ENCODE measurements at places on chromosomes 2 and 18.

DNA sequence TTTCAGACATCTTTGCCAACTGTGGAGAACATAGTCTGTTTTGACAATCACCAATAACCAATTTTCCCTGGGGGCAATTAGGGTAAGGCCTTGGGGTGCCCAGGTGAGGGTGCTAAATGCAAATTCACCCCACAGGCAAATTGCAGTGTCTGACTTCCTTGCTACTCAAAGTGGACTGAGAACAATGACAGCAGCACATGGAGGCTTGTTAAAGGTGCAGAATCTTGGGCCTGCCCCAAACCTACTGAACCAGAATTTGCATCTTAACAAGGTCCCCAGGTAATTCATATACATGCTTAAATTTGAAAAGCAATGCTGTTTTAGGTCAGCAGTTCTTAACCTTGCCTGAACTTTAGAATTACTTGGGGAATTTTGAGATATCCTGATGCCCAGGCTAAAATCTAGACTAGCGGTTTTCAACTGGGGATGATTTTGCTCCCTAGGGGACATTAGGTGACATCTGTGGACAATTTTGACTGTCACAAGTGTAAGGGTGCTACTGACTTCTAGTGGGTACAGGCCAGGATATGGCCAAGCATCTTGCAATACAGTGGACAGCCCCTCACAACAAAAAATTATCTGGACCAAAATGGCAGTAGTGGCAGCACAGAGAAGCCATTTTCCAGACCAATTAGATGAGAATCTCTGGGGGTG, 80.2 kb upstream of the GCFC2 start:
- no peak for DNase-seq

GRCh38 chr2:238696331-238696730, 151.6 kb upstream of the TWIST2 start:
- DNase-seq, result no peak

- DNase-seq, result no peak
These were observed 1.2 kb downstream of the KCNF1 start for GRCh38 chr2:10912796-10913455.

DNA sequence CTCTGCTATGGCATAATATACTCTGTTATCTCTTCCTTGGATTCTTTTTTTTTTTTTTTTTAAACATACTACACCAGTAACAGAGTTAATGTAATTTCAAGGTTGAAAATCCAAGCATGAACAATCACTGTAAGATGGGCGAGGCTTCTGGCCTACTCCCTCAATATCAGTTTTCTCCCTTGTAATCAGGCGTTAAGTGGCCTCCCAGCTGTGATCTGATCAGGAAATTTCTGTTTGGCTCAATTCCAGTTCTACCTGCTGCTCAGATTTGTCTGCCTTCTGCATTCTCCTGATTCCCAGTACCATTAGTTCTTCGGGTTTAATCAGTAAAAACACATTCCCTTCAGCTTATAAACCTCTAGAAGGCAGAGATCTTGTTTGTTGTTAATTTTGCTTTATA, 18.6 kb downstream of the PRKD3 start:
- DNase-seq, result no peak

DNA sequence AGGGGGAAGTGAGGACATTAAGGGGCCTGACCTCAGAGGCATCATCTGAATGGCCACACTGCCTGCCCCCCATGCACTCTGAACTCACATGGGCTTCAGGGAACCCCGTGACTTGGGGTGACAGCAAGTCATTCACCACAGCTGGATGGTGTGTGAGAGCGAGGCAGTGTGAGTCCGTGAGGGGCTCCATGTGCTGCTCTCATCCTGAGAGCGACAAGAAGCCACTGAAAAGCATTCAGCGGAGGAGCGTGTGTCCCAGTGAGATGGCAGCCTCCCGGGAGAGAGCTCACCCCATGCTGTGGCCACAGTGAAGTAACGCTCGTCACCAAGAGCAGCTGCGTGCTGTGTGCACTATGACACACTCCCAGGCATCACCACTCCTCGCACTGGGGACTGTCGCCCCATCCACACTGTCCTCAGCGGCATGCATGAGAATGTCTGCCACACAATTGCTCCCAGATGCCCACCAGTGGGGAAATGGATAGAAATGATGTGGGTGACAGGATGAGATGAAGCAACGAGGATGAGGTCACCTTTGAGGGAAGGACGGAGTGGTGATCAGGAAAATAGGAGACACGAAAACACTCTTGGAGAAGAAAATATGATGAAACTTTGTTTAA, 213.0 kb upstream of the RAB6C start:
- no peak for DNase-seq

DNA sequence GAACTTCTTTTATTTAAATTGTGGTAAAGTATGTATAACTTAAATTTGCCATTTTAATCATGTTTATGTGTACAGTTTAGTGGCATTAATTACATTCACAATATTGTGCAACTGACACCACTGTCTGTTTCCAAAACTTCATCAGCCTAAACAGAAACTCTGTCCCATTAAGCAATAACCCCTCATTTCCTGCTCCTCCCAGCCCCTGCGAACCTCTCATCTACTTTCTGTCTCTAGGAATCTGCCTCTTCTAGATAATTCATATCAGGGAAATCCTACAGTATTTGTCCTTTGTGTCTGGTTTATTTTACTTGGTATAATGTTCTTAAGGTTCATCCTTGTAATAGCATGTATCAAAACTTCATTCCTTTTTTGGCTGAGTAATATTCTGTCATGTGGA, 75.1 kb downstream of the BOLA3 start:
- peak; percentile 20 for DNase-seq

- DNase-seq, result peak; percentile 85
These were observed 1.4 kb downstream of the TGIF1 start for GRCh38 chr18:3451183-3451988.

- DNase-seq, result peak; percentile 22
These were observed 122.7 kb downstream of the LAMA1 start for GRCh38 chr18:6994771-6995430.

GRCh38 chr2:79437433-79438267, 75.2 kb upstream of the CTNNA2 start:
- no peak for DNase-seq

DNA sequence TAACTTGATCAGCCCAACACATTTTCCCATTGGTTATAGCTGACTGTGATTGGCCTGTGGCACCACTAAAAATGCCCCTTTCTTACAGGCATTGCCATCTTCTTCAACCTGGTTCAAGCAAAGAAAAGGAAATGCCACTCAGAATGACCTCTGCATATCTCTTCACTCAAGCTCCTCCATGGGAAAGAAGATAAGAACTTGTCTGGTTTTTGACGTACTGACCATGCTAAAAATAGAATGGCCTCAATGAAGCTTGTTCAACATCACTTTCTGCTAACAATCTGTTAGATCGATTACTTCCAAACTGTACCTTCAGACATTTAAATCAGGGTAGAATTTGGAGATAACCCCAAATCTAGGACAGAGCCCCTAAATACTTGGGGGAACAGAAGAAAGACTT, 109.5 kb downstream of the CABYR start:
- no peak for DNase-seq

DNA sequence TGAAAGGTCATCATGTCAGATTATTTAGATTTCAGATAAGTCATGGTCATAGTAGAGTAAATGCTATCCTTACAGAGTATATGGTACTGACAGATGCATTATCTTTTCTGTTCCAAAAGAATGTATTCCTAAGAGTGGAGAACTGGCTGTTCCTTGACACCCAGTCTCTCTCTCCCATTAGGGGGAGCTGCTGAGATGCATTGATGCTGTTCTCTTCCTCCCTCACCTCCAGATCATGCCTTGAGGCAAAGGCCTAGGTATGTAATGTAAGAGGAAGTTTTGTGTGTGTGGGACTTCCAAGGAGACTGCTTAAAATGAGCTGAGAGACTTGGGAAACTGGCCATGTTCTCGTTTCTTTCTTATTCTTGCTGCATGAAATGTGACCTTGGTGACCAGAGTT, 979.5 kb upstream of the CELF4 start:
- peak; percentile 16 for DNase-seq

- DNase-seq, result no peak
These were observed 121.9 kb downstream of the MCFD2 start for GRCh38 chr2:46793423-46794416.

DNA sequence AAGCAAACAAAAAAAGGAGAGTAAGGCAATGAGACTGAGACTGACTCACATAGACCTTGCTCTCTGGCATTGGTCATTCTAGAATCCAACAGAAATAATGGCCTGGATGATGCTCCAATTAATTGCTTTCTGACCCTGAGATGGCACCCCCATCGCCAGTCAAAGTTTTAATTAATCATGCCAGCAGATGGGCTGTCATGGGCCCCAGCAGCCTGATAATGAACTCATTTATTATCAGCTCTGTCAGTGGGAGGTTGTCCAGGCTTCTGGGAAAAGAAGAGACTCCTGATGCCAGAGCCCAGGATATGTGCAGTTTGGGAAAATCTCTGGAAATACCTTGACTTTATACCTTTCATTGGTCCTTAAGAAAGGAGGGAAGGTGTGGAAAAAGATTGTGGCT, 115.2 kb downstream of the XRCC5 start:
- DNase-seq, result no peak

- no peak for DNase-seq
These were observed 93.3 kb upstream of the FANCL start for GRCh38 chr2:58334414-58334813.

- no peak for DNase-seq
These were observed 60.5 kb upstream of the LGALSL start for GRCh38 chr2:64393383-64394010.

- no peak for DNase-seq
These were observed 52.2 kb downstream of the NXPH2 start for GRCh38 chr2:138727956-138728355.

GRCh38 chr2:4214444-4215205, 511.2 kb downstream of the DCDC2C start:
- DNase-seq, result no peak

DNA sequence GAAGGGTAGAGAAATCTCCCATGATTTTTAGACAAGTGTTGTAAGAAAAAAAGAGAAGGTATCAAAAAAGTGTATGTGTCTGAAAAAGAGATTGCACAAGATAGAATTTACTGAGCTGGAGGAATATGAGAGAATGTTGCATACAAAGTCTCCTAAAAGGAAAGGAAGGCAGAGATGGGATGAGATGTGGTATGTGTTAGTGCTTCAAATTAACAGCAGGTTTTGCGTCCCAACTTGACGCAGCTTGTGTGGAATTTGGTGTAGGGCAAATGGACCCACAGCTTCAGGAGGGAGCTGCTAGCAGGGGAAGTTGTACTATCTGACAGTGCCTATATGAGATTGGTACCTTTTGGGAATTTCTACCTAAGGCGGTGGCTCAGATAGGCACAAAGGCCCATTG, 9.0 kb upstream of the RASGRP3 start:
- no peak for DNase-seq

GRCh38 chr2:6113786-6114185, 421.6 kb downstream of the SOX11 start:
- DNase-seq, result no peak

- DNase-seq, result no peak
These were observed 22.8 kb upstream of the RUFY4 start for GRCh38 chr2:218046238-218046637.

GRCh38 chr2:26399771-26400376, 1.8 kb upstream of the DRC1 start:
- no peak for DNase-seq

- DNase-seq, result no peak
These were observed 384.7 kb upstream of the ACVR2A start for GRCh38 chr2:147460155-147460554.

GRCh38 chr18:62651276-62652056, 63.9 kb upstream of the PHLPP1 start:
- no peak for DNase-seq

DNA sequence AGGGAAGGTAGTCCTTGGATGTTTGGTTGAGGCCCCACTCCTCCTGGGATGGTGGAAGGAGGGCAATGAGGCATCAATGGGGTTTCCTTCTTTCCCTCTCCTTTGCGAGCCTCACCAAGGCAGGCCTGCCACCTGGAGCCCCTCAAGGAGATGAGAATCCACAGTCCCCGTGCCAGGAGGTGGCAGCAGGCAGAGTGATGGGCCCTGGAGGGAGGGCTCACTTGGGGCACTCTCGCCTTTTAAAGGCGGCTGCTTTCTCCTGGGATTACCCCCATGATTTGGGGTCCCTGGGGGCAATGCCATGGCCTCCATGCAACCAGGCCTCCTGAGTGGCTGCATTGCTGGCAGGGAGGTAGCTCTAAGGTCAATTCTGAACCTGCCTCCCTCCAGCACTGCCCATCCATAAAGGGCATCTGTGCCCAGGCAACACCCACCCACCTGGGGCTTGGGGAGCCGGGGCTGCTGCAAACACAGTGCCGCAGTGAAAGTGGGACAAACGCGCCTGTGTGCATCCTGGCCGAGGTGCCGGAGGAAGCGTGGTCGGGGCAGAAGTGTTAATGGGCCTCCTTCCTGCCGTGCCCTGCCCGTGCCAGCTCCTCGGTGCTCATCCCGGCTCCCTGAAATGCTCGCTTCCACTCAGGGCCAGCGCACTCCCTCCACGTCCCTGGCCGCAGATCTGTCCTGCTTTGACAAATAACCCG, 55.9 kb downstream of the ZFP36L2 start:
- DNase-seq, result peak; percentile 34

- no peak for DNase-seq
These were observed 200.7 kb downstream of the BCL11A start for GRCh38 chr2:60352491-60353405.

GRCh38 chr2:42233976-42234441, 64.9 kb downstream of the EML4 start:
- no peak for DNase-seq

DNA sequence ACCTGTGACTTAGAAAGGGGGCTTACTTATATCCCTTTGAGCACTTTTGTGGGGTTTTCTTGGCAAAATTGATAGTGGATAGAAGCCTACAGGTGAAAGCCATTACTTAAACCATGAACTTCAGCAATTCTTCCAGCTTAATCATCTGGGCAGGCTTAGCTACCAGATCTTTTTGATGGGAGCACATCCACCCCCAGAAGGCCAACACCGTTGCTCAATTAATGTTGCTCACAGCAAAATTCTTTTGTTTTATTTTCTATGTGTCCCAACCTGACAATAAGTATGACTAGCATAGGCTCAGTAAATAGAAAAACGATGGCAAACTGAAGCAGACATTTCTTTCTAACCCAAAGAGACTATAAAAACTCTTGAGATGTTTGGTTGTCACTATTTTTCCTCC, 269.4 kb upstream of the TCF4 start:
- no peak for DNase-seq

- no peak for DNase-seq
These were observed 60.9 kb upstream of the ACAA2 start for GRCh38 chr18:49874238-49874637.

DNA sequence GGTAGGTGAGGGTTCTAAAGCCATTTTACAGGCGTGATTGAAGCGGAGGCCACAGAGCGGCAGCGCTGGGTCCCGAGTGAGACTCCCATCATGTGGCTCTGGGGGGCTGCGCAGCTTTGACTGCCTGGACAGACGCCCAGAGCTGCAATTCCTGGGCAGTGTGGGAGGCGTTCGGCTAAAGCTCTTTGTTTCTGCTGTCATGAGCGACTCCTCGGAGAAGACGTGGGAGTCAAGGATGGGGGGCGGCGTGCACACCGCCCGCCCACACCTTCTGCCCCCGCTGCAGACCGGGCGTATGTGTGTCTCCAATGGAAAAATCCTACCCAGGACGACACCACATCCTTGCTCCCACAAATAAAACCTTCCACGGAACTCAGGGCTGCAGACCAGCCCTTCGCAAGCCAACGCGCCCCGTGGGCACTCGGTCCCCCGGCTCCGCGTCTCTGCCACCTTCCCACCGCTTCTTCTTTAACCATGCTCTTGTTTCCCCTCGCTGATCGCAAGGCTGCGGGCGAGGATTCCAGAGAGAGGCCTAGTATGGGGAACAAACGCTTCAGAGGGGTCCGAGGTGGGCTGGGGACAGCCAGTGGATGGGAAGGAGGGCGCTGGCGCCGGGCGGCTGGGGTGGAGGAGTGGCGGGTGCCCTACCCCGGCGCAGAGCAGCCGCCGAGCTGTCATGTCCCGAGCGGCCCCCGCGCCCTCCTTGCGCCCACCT, 680 bp upstream of the LBH start:
- DNase-seq, result peak; percentile 77

All from common myeloid progenitor, CD34-positive (primary cell).